ENCODE measurements at places on chromosomes 6 and 20.
A peak's percentile ranks its signal among the peaks of the same experiment; 100 is the strongest.

DNA sequence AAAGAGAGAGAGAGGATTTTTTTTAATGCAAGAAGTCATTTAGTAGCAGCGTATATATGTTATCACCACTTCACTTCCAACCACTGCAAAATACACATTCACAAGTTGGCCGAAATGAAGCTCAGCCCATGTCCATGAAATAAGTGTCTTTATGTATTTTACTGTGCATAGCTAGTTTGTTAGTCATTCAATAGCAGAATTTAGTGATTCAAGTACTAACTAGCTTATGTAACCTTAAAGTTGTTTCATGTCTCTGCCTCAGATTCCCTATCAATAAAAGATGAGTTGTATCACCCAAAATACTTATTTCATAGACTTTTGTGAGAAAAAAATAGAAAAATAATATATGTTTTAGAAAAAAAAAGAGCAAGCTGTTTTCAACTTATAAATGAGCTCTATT lies 153.7 kb upstream of the PRDM1 start:
- no peak for DNase-seq

DNA sequence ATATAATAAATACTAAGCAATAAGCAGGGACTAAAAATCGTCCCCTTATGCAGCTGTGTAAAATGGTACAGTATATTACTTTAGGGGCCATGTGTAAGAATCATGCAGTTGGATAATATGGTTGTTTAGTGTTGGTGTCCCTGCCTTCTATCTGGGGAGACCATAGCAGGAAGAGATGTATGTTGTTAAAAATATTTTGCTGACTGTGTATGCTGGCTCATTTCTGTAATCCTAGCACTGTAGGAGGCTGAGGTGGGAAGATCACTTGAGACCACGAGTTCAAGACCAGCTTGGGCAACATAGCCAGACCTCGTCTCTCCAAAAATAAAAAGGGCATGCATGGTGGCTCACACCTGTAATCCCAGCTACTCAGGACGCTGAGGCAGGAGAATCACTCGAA lies 5.6 kb downstream of the PANK2 start:
- no peak for DNase-seq

GRCh38 chr6:157984686-157985225 lies 3.1 kb downstream of the SYNJ2 start:
- DNase-seq: no peak

GRCh38 chr6:98526465-98526864 lies 307.9 kb upstream of the POU3F2 start:
- no peak for DNase-seq

GRCh38 chr6:84220809-84221409 lies 6.5 kb downstream of the CEP162 start:
- DNase-seq: peak; percentile 36

GRCh38 chr6:5998711-5999687 lies 7.7 kb downstream of the NRN1 start:
- no peak for DNase-seq

DNA sequence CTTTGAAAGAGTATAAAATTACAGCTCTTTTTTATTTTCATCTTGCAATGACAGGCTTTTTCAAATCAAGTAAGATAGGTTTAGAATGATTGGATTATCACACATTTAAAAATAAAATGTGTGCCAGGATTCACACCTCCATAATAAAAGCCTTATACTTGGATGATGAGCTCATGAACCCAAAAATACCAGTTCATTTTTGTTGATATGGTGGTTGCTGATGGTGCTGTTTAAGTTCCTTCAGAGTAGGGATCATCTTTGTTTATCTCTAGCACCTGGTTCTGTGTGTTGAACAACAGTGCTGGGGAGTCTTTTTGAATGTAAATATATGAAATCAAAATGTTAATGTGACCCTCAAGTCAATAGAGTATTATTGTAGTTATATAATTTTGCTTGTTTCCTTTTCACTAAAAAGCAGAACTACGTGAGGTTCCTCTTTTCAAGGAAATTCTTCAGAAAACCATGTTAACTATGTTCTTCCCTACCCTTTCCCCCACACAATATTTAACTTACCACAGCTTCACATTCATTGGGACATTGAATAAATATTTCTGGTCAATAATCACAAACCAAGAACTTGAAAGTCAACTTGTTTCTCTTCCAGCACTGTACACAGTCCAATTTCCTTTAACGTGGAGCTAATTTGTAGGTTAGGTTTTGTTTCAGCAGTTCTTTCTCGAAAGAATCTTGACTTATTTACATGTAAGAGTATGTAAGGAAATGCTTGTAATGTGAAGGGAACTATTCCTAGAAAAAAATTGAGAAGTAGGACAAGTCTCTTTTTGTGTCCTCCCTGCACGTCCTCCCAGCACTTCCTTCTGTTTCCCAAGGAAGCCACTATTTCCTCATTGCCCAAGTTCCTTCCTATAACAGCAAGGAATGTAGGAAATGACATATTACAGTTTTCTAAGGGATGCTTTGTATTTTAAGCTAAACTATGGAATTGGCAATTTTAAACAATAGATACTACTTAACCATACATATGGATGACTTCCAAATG lies 945.9 kb upstream of the CITED2 start:
- DNase-seq: peak; percentile 90

DNA sequence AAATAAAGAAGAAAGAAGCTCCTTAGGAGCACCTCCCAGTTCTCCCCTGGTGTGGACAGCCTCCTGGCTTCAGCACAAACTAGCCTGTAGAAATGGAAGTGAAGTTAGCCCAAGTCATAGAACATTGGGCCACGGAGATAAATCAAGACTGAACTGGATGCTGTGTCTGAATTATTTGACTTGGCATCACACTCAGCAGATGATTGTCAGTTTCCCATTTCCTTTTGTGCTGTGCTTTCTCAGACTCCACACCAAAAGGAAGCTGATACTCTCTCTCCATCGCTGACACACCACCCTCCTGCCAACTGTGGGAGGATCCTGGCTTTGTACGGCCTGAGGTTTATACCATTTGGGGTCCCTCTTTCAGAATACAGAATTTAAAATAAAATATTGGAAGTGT lies 209.8 kb downstream of the TFAP2A start:
- DNase-seq: no peak

DNA sequence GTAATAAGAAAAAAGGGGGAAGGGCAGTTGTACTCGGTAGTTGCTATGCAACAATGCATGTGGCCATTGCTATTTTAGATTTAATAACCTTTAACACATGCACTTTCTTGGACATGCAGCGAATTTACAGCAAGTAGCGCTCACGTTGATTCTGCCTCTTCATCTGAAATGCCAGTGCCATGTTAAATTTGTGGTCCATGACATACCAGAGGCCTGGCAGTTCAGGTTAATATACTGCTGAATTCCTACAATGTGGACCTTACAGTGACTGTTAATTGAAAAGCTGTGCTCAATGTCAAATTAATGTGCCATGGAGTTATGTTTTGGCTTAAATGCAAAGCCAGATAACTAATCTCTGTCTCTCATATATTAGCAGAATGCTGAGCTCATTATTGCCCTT lies 699.7 kb downstream of the DOK5 start:
- DNase-seq: no peak

- DNase-seq: no peak
Measured at GRCh38 chr20:10555865-10556308, 117.9 kb downstream of the JAG1 start.

DNA sequence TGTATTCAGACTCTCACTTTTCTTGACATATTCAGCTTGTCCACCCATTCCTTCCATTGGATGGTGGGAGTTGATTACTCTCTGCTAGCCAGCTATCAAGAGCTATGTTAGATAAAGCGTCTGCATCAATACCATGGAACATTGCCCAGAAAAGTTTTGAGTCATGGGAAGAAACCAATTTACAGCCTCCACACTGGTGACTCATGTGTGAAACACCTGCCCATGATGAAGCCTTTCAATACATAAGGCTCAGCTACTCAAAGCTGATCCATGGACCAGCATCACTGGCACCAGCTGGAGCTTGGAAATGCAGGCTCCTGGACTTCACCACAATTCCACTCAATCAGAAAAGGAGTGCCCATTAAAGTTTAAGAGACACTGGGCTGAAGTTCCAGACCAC lies 16.1 kb downstream of the PLA2G7 start:
- DNase-seq: no peak

GRCh38 chr6:170269151-170269845 lies 21.6 kb downstream of the DLL1 start:
- DNase-seq: no peak

DNA sequence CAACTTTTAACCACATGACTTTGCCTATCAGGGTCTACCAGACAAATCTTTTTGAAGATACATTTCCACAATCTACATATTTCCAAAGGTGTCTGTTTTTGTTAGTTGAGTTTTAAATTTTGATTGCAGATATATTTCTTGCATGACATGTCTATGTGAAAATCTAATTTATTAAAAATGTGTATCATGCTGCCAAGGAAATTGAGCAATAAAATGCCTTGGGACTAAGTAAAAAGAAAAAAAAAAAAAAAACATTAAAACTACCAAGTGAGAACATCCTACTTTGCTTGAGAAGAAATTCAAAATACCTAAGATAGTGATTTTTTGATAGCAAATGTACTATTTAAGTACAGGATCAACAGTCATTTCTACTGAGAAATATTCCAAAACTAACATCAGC lies 17.7 kb downstream of the SLC17A5 start:
- no peak for DNase-seq

- DNase-seq: no peak
Measured at GRCh38 chr6:3987576-3987975, 91.4 kb downstream of the FAM217A start.
